ENCODE measurements at places on chromosomes 5 and 9.

GRCh38 chr5:114118511-114118910 lies 243.4 kb upstream of the KCNN2 start:
- no peak for DNase-seq

DNA sequence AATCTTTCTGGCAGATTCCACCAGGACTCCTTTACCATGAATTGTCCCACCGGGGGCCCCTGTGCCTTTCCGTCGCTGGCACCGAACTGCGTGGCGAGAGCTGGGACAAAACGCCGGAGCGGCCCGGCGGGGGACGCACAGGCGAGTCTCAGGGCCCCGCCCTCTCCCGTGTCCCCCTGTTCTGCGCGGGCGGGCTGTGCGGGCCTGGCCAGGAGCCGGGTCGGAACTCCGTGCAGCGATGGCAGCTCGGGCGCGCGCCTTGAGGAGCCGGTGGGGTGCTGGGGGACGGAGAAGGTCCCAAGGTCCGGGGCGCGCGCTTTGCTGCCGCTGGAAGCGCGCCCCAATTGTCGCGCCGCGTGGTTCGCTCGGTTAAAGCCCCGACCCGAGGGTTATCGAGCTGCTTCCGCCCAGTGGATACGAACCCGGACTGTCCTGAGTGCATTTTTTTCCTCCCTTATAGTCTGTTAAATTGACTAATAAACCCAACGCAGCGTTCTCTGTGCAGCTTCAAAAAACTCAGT lies 125.3 kb downstream of the TMEM174 start:
- no peak for DNase-seq

- DNase-seq = no peak
Observed at GRCh38 chr9:134707031-134707680, 65.6 kb downstream of the COL5A1 start.

GRCh38 chr9:117044241-117044640 lies 357.1 kb downstream of the TRIM32 start:
- DNase-seq = no peak

- DNase-seq = no peak
Observed at GRCh38 chr5:77643654-77644370, 5.3 kb upstream of the OTP start.

All from activated CD8-positive, alpha-beta memory T cell treated with anti-CD3 and anti-CD28 coated beads for 24 hours (primary cell).